ENCODE measurements at places on chromosomes 7 and 10.

DNA sequence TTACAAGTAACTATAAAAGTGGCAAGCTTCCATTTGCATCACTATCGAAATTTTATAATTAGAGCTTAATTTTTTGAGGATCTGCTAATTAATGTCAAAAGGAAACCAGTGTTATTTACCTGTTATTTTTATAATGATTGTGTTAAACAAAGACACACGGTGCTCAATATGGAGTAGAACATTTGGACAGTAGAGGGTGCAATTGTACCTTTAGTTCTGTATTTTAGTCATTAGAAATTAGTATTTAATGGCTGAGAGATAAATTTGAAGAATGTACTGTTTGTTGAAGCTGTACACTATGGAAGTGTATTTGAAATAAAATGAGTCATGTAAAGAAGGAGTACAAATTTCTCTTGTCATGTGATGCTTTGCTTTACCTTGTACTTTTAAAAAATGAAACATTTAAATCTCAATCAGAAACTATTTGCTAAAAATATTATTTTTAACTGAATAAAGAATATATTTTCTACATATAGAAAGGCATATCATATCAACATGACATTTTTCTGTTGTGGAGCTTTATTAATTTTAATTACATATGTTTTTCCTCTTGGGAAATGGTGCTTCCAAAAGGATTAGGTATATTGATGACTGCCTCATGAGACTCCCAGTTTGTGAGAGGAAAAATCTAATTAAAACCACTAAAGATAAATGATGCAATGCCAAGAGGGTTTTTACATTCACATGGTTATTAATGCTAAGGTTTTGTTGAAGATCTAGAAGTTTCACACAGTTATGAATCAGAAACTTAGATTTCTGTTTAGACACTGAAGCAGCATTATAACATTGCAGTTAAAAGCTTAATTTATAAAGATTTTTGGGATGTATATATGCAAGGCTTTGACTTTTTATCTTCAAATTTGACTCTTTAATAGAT, 10.4 kb upstream of the PRKG1 start:
- no peak for DNase-seq

DNA sequence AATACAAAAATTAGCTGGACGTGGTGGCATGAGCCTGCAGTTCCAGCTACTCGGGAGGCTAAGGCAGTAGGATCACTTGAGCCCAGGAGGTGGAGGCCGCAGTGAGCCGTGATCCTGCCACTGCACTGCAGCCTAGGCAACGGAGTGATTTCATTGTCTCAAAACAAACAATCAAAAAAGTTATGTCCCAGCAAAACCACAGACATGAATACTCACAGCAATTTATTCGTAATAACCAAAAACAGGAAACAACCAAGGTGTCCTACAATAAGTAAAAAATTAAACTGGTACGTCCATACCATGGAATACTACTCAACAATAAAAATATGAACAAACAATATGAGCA, 11.6 kb upstream of the CYTH3 start:
- no peak for DNase-seq

GRCh38 chr10:113613977-113614690, 49.7 kb downstream of the NRAP start:
- no peak for DNase-seq

DNA sequence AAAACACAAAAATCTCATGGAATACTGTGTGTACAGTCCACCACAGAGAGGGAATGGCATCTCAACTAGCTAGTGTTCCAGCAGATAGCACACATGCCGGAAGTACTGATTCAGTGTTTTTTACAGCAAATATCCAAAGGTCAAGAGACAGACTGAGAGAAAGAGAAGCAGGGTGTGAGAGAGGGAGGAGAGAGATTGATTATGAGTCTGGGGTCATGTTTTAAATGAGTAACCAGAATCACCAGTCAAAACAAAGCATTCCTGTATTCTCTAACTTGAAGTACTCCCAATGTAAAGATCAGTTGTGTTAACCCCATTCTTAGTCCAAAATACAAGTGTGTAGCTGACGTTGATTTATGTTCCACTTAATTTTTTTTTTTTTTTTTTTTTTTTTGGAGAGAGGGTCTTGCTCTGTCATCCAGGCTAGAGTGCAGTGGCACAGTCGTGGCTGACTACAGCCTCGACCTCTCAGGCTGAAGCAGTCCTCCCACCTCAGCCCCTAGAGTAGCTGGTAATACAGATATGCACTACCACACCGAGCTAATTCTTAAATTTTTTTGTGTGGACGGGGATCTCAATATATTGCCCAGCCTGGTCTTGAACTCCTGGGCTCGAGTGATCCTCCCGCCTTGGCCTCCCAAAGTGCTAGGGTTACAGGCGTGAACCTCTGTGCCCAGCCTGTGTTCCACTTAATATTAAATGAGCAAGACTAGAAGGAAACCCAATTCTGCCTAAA, 114.2 kb downstream of the TAF3 start:
- DNase-seq, result no peak

DNA sequence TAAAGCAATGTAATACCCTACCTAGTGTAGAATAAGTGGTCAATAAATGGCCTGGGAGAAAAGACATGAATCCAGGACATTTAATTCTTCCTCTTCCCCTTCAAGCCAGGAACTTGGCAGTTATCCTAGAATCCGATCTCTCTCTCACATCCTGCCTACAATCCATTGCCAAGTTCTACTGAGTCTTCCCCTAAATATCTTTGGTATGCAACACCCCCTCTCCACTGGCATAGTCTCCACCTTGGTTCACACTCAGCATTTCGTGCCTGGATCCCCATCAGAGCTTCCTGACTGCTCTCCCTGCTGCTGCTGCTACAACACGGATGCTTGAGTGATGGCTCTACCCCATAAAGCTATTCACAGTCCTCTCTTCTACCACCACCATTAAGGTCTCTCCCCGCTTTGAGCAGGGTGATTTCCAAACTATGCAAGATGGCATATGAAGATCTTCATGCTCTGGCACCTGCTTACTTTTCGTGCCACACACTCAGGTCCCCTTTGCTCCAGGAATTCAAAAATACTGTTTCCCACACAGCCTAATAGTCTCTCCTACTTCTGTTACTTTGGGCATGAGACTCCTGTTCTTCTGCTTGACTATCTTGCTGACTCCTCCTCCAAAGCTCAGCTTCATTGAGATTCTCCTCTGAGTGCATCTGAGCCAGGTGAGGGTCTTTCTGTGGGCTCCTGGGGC, 4.8 kb downstream of the ANK3 start:
- DNase-seq, result no peak

DNA sequence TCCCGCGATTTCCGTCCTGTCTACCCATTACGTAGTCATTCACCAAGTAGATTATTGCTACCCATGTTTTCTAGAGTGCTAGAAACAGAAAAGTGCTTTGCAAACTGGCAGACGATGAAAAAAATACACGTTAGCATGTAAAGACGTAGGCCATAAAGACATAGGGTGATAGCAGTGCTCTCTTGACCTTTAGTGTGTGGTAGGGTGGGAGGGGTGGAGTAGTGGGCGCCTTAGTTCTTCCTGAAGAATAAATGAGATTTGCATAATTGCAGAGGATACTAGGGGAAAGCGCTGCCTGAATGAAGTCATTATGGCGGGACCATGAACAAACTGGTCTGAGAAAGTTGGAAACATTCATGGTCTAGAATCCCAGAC, 948 bp downstream of the ZNF485 start:
- DNase-seq, result no peak

GRCh38 chr10:114766470-114766869, 55.1 kb upstream of the FHIP2A start:
- no peak for DNase-seq

DNA sequence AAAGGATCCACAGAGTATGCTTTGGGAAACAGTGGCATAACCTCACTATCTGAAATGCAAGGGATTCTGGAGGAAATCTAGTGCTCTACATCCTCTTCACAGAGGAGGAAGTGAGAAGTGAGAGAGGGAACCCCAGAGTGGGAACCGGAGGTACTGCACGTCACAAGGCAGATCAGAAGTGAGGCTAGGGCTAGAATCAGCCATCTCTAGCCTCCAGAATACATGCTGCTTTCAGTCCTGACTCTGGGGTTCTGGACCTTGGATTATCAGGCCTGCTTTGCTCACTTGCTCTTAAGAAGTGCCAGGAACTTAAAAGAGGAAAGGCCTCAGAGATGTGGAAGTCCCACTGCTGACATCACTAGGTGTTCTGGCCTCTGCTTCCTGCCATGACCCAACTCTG, 25.7 kb downstream of the ZNF503 start:
- DNase-seq, result no peak

GRCh38 chr10:131004276-131004675, 307.2 kb downstream of the TCERG1L start:
- DNase-seq, result no peak

DNA sequence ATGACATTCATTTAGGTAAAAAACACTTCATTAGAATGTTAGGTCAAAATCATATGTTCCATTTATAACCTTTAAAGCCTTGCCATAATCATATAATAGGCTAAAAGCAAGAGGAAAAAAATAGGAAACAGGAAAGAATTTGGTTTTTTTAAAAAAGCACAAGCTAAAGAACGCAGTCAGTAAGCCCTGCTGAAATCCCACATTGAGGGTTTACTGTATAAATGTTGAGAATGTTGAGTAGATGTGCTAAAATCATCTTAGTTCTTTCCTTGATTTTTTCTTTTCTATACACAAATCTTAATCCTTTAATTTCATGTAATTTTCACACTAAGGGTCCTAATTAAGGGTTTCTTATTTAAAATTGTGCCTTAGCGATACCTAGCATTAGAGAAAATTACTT, 133.0 kb downstream of the TSPAN12 start:
- no peak for DNase-seq

GRCh38 chr7:46993396-46993795, 588.5 kb downstream of the TNS3 start:
- no peak for DNase-seq

- no peak for DNase-seq
Measured at GRCh38 chr10:132117636-132118190, 52.0 kb downstream of the JAKMIP3 start.

GRCh38 chr10:28986117-28986792, 302.6 kb upstream of the LYZL1 start:
- DNase-seq, result no peak
